Left ventricle myocardium inferior (tissue), 1 donor: ENCODE measurements at places on chromosomes 16 and 17. TPM values are rescaled to one million over a fixed set of nuclear protein-coding genes. Genes with fewer than 3 reads are reported as not detected.

Gene EVPLL
- total RNA-seq = not detected

GRCh38 chr17:4463818-4464476 is 30.2 kb downstream of the SPNS3 start:
- H3K4me1 ChIP-seq = peaks cover 15% of the 10 kb centered on the region
- no peaks in the 10 kb centered on the region for H3K27me3 ChIP-seq
- DNase-seq = no peak
- no peak overlapping the region for H3K4me3 ChIP-seq

Gene CCL4L2
- total RNA-seq = not detected

Gene KCNJ2
- total RNA-seq = 44.8 TPM

DNA sequence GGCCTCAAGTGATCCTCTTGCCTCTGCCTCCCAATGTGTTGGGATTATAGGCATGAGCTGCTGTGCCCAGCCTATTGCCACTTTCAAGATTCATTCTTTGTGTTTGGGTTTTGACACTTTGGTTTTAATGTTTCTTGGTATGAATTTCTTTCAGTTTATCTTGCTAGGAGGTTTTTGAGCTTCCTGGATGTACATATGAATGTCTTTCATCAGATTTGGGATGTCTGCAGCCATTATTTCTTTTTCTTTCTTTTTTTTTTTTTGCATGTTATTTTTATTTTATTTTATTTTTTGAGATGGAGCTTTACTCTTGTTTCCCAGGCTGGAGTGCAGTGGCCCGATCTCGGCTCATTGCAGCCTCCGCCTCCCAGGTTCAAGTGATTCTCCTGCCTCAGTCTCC is 18.5 kb downstream of the MRPL45 start:
- no peak overlapping the region for H3K27ac ChIP-seq
- no peaks in the 10 kb centered on the region for H3K27me3 ChIP-seq
- no peaks in the 10 kb centered on the region for H3K4me1 ChIP-seq
- H3K4me3 ChIP-seq = no peak overlapping the region
- no peak for DNase-seq
- peaks cover 49% of the 10 kb centered on the region for H3K36me3 ChIP-seq

Gene SP6
- 0.16 TPM for total RNA-seq

DNA sequence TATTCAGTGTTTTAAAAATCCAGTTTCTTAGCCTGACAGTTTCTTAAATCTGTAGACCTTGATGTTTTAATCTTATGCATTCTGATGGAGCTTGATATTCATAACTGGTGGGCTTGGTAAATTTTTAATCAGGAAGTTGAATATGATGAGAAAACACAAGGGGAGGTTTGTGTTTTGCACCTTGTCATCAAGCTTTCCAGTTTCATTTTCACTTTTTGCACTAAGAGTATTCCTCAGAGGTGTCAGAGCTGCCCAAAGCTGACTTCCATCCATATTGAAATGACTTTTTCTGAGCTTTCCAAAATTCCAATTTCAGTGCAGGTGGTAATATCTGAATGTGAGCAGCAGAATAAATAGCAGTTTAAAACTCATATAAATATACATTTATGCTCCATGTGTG is 555.0 kb upstream of the RBFOX1 start:
- no peak overlapping the region for H3K4me3 ChIP-seq
- no peaks in the 10 kb centered on the region for H3K4me1 ChIP-seq
- no peak for DNase-seq
- no peak overlapping the region for H3K27ac ChIP-seq
- no peaks in the 10 kb centered on the region for H3K27me3 ChIP-seq

- H3K4me1 ChIP-seq = peaks cover 44% of the 10 kb centered on the region
- peak overlapping the region; percentile 90 for H3K27ac ChIP-seq
- peak; percentile 70 for DNase-seq
- no peaks in the 10 kb centered on the region for H3K36me3 ChIP-seq
- H3K27me3 ChIP-seq = no peaks in the 10 kb centered on the region
Measured at GRCh38 chr16:57268804-57269800, 15.4 kb downstream of the PLLP start.

DNA sequence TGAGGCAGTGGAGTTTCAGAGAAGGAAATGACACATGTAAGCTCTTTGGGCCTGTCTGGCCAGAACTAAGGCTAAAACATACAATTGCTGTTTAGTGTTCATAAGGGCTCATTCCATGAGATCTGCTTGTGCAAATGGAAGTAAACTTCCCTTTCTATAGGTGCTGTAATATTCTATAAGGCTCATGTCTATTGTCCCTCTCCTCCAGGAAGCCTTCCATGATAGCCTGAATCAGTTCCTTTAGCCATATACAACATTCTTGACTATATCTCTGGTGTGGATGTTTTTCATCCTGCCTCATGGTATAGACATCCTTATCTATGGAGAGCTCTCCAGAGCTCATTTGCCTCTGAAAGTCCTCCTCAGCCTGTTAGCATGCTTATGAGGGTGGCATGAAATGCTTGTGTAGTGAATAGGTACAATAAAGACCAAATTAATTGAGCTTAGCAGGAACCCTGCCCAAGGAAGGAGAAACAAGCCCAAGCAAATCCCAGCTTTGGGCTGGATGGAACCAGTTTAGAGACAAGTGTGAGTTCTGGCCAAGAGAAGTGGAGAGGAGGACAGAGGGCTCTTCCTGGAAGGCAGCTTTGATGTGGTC is 1.6 kb upstream of the ETV4 start:
- no peak overlapping the region for H3K27ac ChIP-seq
- no peak overlapping the region for H3K4me3 ChIP-seq
- H3K27me3 ChIP-seq = peaks cover 22% of the 10 kb centered on the region
- no peaks in the 10 kb centered on the region for H3K36me3 ChIP-seq

Gene SSTR5
- 22.6 TPM for total RNA-seq

GRCh38 chr17:71793518-71793917 is 327.3 kb upstream of the SOX9 start:
- H3K27ac ChIP-seq = no peak overlapping the region
- peaks cover 14% of the 10 kb centered on the region for H3K27me3 ChIP-seq
- H3K36me3 ChIP-seq = no peaks in the 10 kb centered on the region
- H3K4me3 ChIP-seq = no peak overlapping the region

Gene CACNA1G
- 0.58 TPM for total RNA-seq

- peak overlapping the region; percentile 39 for H3K4me3 ChIP-seq
- H3K36me3 ChIP-seq = peaks cover 43% of the 10 kb centered on the region
- peaks cover 66% of the 10 kb centered on the region for H3K4me1 ChIP-seq
- peak; percentile 83 for DNase-seq
Measured at GRCh38 chr17:75845058-75845711, 981 bp upstream of the UNC13D start.

Gene SULT1A3
- 9.9 TPM for total RNA-seq

GRCh38 chr17:75091855-75092327 is 4.1 kb downstream of the SLC16A5 start:
- H3K36me3 ChIP-seq = no peaks in the 10 kb centered on the region
- H3K4me1 ChIP-seq = peaks cover 55% of the 10 kb centered on the region
- no peak for DNase-seq
- H3K4me3 ChIP-seq = no peak overlapping the region
- no peaks in the 10 kb centered on the region for H3K27me3 ChIP-seq
- peak overlapping the region; percentile 55 for H3K27ac ChIP-seq

DNA sequence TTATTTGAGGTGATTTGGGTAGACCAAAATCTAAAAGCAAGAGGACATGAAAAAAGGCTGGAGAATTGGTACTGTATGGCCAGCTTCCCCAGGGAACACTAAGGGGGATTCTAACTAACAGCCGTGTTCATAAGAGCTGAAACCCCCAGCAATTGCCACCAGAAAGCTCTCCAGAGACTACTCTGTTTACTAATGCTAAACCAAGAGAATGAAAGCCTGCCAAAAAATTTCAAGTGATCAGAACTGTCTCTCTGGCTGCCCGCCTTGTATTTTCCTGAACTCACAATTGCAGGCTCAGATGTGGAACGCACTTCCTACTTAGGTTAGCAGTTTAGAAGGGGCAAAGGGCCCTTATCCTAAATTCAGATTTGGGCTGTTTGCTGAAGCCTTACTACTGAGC is 24.1 kb downstream of the MYH10 start:
- H3K27ac ChIP-seq = peak overlapping the region; percentile 64
- H3K4me1 ChIP-seq = peaks cover 40% of the 10 kb centered on the region
- no peak for DNase-seq
- peak overlapping the region; percentile 3 for H3K4me3 ChIP-seq

- no peaks in the 10 kb centered on the region for H3K4me1 ChIP-seq
- no peaks in the 10 kb centered on the region for H3K36me3 ChIP-seq
- H3K27me3 ChIP-seq = peaks cover 5% of the 10 kb centered on the region
- DNase-seq = no peak
- H3K27ac ChIP-seq = no peak overlapping the region
Measured at GRCh38 chr16:58230259-58230658, 32.4 kb upstream of the CSNK2A2 start.

Gene UTS2R
- total RNA-seq = 1.4 TPM

- peak overlapping the region; percentile 87 for H3K27ac ChIP-seq
- peaks cover 28% of the 10 kb centered on the region for H3K27me3 ChIP-seq
- no peaks in the 10 kb centered on the region for H3K36me3 ChIP-seq
- DNase-seq = no peak
- peak overlapping the region; percentile 57 for H3K4me3 ChIP-seq
- peaks cover 72% of the 10 kb centered on the region for H3K4me1 ChIP-seq
Measured at GRCh38 chr16:49839017-49839825, 16.7 kb downstream of the ZNF423 start.

- H3K27ac ChIP-seq = peak overlapping the region; percentile 93
- peaks cover 68% of the 10 kb centered on the region for H3K4me1 ChIP-seq
- H3K4me3 ChIP-seq = peak overlapping the region; percentile 99
- H3K36me3 ChIP-seq = no peaks in the 10 kb centered on the region
- H3K27me3 ChIP-seq = no peaks in the 10 kb centered on the region
Measured at GRCh38 chr16:88705801-88706228, 393 bp downstream of the RNF166 start.

DNA sequence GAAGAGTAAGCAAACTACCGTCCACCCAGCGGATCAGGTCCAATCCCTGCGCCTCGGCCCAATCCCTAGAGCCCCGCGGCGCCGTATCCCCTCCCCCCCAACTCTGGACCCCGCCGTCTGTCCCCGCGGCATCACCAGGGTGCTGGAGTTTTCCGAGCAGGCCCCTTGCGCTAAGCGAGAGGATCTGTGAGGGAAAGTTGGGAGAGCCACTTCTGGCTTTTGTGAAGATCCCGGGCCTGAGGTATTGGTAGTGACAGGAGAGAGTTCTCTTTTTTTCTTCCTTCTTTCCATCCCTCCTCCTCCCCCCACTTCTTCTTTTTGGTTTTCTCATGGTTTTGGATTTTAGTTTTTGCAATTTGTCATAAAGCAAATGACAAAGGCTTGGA is 3.5 kb upstream of the DLX4 start:
- H3K4me1 ChIP-seq = peaks cover 33% of the 10 kb centered on the region
- no peaks in the 10 kb centered on the region for H3K36me3 ChIP-seq
